Mesothelial cell of epicardium (in vitro differentiated cells): ENCODE measurements at places on chromosomes 4 and X.

GRCh38 chrX:28408017-28408723 is 179.1 kb upstream of the IL1RAPL1 start:
- no peak for DNase-seq

DNA sequence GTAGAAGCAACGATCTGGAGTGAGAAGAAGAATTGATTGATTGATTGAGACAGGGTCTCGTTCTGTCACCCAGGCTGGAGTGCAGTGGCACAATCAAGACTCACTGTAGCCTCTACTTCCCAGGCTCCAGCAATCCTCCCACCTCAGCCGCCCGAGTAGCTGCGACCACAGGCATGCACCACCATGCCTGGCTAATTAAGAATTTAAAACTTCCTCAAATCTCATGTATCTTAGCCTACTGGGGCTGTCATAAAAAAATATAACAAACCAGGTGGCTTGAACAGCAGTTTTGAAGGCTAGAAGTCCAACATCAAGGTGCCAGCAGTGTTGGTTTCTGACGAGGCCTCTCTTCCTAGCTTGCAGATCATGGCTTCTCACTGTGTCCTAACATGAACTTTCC is 18.3 kb upstream of the TBC1D9 start:
- DNase-seq, result no peak

- DNase-seq, result no peak
These were observed 9.5 kb upstream of the HUWE1 start for GRCh38 chrX:53695946-53696549.

DNA sequence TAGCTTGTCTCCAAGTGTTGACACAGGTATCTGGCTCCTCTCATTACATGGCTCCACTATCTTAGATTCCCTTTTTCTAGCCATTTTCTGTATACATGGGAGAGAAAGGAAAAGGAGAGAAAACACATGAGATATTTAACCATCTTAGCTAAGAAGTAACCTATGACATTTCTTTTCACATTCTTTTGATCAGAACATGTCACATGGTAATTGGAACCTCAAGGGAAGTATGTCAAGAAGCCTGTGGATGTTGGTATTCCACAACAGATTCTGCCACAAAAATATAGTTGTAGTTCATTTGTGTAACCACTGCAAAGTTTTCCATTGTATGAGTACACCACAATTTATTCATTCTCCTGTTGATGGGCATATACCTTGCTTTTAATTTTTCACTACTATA is 18.7 kb upstream of the GABRB1 start:
- no peak for DNase-seq

- DNase-seq, result no peak
These were observed 86.4 kb upstream of the CHRDL1 start for GRCh38 chrX:110881971-110882370.

GRCh38 chrX:115913575-115913974 is 257.0 kb upstream of the AGTR2 start:
- no peak for DNase-seq

DNA sequence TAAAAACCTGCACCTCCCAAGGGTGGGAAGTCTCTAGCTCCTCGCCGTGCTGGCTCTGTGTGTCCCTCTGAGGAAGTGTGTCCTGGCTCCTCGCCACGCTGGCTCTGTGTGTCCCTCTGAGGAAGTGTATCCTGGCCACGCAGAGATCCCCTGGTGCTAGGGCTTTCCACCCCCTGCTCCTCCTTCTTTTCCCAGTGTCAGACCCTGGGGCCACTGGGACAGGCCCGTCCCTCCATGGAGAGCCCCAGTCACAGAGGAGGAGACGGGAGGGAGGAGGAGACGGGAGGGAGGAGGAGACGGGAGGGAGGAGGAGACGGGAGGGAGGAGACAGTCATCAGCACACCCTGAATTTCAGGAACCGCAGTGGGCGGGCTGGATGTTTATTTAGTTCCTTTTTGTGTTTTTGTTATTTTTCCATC is 53.8 kb upstream of the HGFAC start:
- DNase-seq, result no peak

- no peak for DNase-seq
These were observed 241.7 kb downstream of the PPP1R2C start for GRCh38 chrX:42536286-42536685.

GRCh38 chr4:112736718-112737135 is 99.8 kb downstream of the LARP7 start:
- DNase-seq, result no peak

DNA sequence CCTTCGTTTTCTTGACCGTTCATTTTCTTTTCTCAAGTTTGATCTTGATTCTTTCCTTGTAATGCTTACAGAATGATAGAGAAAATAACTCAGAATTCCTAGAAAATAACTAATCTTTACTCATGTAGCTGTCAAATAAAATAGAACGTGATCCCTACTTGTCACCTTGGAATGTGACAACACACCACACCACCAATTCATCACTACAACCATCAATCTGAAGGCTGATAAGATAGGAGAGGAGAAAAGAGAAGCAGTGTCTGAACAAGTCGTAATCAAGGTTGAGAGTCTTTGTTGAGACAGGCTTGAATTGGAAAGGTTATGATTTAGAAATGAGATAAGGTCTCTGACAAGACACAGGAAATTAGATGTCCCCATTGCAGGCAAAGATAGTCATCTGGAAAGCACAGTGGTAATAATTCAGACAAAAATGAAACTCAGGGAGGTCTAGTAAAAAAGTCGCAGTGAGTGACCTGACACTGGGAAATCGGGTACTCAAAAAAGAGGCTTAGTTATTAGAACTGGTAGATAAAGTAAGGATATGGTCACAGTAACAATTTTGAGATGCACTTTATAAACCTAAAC is 456.2 kb downstream of the FAT4 start:
- DNase-seq, result no peak

- no peak for DNase-seq
These were observed 26.9 kb downstream of the UTP14A start for GRCh38 chrX:129932821-129933321.

GRCh38 chr4:187307131-187307530 is 583.5 kb upstream of the FAT1 start:
- no peak for DNase-seq

GRCh38 chrX:30875957-30876356 is 13.1 kb downstream of the TAB3 start:
- no peak for DNase-seq

GRCh38 chr4:79044141-79044659 is 105.0 kb upstream of the PAQR3 start:
- no peak for DNase-seq

DNA sequence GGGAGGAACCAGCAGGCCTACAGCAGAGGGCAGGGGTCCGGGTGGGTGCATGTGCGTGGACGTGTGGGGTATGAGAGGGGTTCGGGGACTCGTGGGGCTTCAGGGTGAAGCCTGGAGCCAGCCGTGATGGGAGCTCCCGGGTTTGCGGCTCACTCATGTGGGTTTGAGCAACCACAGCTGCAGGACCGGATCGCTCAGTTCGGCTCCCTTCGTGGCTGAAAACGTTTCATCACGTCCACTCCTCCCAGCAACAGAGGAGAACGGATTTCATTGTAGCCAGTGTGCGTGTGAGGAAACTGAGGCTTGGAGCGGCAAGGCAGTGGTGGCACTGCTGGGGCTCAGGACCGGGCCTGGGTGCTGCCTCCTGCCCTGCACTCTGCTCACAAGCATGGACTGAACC is 10.6 kb downstream of the BGN start:
- no peak for DNase-seq

GRCh38 chrX:41703574-41704029 is 14.8 kb downstream of the GPR34 start:
- no peak for DNase-seq

DNA sequence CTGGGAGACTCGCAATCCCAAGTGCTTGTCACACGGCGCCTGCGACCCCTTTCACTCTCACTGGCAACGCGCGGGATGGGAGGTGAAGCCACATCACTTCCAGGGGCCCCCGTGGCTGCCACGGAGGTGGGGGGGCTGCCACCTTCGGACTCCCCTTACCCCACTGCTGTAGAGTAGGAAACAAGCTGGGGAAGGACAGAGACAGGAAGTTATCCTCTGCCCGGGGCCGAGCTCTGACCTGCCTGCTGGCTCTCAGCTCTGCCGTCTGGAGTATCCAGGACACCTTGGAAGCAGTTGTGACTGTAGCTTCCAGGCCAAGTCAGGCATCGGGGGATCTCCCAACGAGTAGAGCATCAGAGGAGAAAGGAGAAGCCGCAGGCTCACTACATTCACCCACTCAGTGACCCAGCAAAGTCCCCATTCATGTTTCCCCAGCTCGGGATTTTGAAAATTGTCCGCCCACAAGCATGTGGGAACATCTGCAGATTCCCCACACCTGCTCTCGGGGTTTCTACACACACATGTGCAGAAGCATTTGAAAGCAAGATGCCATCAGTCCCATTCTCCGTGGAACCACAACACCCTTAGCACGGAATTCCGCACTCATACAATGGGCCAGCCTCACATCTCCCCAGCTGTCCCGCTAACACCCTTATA is 10.8 kb downstream of the PDZD4 start:
- no peak for DNase-seq

- no peak for DNase-seq
These were observed 12.7 kb upstream of the ACSL1 start for GRCh38 chr4:184838249-184839074.

DNA sequence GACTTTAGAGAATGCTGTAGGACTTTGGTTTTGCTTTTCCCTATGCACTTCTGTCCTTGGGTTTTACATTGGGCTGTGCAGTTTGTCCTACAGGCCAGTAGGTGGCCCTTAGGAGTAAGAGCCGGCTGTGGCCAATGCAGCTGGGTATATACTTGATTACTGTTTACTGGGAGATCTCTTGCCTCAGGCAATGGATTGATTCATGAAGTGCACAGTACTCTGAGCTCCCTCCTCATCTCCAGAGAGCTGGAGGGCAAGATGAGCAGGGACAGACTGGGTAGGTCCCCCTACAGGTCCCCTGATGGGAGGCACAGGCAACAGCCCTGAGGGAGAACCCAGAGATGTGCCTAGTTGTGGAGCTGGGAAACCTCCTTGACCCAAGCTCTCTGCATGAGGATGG is 103.8 kb upstream of the QRFPR start:
- DNase-seq, result no peak

GRCh38 chr4:150008546-150008945 is 69.7 kb upstream of the DCLK2 start:
- DNase-seq, result no peak

DNA sequence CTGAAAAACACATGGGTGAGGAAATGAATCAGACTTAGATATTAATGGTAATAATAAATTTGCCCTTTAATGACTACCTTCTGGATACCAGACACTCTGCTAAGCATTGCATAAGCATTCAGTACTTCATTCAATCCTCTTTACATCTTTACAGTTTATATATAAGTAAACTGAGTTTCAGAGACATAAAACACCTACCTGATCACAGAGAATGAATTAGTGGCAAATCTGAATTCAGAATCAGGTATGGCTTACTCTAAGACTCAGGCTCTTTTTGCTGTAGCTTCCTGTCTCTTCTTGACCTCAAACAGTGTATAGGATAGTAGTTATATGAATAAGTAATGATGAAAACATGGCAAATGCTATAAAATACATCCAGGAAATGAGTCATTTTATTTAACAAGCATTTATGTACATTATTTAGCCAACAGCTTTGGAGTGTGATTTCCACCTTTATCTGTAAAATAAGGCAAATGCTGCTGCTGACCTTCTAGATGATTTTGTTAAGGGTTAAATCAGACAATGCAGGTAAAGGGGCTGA is 83.9 kb downstream of the VEGFC start:
- no peak for DNase-seq

GRCh38 chr4:154630324-154630723 is 17.9 kb upstream of the FGG start:
- DNase-seq, result no peak

- no peak for DNase-seq
These were observed 53.4 kb upstream of the ZCCHC13 start for GRCh38 chrX:74250574-74250973.

- no peak for DNase-seq
These were observed 179.5 kb upstream of the TBL1X start for GRCh38 chrX:9285342-9285771.

- no peak for DNase-seq
These were observed 1.2 kb downstream of the TMSB4X start for GRCh38 chrX:12975991-12976558.

DNA sequence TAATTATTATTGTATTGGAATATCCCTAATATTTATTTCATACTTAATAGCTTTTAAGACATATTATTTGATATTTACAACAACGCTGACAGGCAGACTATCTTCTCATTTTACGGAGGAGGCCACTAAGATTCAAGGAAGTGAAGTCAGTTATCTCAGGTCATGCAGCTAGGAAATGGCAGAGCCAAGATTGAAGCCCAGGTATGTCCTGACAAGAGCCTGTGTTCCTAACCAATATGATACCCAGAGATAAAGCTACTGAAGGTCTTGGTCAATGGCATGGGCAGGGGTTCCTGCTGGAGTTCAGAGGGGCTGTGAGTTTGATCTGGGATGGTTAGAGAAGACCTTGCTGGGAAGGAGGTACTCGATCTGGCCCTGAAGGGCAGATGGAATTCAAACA is 47.1 kb downstream of the ARHGEF6 start:
- DNase-seq, result no peak

GRCh38 chr4:56342746-56343145 is 44.5 kb downstream of the AASDH start:
- no peak for DNase-seq

DNA sequence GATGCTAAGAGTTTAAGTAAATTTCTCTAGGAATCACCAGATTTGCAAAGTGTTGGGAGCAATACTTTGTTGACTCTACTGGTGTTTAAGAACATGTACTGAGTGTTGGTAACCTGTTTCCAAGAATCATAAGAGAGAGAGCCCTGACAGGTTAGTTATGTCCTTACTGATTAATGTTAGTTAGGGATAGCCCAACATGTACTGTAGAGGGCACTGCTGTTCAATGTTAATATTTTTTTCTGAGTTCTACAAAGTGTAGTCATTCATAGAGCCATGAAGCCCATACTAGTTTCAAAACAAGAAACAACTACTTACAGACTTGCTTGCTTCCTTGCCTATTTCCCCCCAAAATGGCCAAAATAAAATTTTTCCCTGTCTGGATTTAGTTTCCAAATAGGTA is 11.9 kb downstream of the TMPRSS11D start:
- no peak for DNase-seq

- DNase-seq, result no peak
These were observed 116.3 kb upstream of the TMEM150C start for GRCh38 chr4:82678051-82678450.

DNA sequence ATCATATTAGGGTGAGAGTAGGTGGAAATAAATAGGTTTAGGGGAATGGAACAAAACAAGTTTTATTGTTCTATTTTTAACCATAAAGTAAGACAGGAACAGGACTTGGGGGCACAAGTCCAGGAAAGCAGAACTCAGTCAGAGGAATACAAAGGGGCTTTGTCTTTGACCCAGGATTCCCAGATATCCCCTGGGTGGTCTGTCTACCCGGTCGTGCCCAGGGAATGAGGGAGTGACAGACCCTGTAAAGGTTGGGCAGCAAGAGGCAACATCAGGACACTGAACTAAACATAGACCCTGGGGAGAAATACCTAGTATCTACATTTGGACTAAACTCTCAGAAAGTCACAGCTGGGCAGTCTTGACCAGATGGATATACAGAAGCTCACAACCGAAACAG is 50.6 kb downstream of the PTCHD1 start:
- no peak for DNase-seq
